G401 (cell line): ENCODE measurements at places on chromosomes 5 and 9. TPM values are rescaled to one million over a fixed set of nuclear protein-coding genes. Genes with fewer than 3 reads are reported as not detected.

The IFNA21 gene
- total RNA-seq: not detected in 2 replicates

DNA sequence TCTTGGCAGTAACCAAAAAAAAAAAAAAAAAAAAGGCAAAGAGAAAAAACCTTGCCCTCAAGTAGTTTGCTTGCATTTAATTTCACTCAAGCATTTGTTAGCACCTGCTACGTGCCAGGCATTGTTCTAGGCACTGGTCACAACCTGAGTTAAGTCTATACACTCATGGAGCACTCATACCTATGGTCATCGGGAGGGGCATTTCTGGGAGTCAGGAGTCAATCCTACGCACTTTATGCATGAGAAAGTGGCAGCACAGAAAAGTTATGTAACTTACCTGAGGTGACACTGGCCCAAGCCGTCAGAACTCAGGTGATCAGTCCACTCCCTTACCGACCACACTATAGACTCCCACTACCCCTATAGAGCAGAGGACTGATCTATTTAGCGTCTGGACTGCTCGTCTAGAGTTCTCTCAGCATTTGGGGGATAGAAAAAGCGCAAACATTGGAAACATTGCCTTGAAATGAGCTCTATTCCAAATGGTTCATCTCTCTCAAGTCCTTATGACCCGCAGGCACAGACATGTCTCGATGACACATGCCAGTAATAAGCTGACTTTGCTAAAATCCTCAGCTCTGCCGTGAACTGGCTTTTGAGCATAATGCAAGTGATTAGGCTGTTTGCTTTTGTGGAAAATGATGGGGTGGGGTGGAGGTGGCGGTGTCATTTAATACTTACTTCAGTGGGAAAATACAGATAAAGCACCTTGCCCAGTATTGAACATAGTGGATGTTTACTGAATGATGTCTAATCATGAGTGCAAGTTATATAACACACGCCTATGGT is 160.2 kb downstream of the ARHGEF28 start:
- DNase-seq: no peak

The ACSL6 gene
- 7.3 TPM in 1 of 2 replicates, not detected in the other for total RNA-seq

The MARVELD2 gene
- total RNA-seq: not detected in 2 replicates

DNA sequence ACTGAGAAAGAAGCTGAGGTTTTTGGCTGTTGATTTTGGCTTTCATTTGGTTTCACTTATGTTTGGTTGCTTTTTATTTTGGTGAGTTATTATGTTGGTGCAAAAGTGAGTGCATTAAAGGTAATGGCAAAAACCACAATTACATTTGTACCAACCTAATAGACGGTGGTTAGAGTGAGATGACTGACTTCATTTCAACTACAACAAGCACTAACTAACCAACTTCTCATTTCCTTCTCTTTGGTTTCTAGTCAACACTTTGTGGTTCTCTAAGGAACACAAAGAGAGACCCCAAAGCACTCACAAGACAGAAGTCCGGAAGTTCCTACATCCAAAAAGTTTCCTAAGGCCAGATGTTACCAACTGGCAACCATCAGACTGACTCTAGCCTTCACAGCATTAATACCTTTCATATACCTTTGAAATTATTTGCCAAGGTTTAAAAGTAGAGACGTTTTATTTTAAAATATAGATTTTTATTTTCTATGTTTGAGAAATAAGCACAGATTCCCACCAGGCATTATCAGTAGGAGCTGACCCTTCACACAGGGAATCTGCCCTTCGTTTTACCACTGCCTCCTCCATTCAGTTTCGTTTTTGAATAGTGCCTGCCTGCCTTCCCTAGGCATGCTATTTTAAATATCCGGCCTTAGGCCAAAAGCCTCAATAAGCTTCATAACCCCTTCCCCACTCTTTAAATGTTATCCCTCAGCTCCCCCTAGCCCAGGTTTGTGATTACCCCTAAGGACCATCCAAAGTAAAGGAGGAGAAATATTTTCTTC is 301.1 kb upstream of the PTGER4 start:
- no peak for DNase-seq

GRCh38 chr9:81599837-81600236 is 89.5 kb downstream of the TLE1 start:
- no peak for DNase-seq

The EGFL7 gene
- 140 and 142 TPM in 2 replicates for total RNA-seq

The PCA3 gene
- not detected in 2 replicates for total RNA-seq

DNA sequence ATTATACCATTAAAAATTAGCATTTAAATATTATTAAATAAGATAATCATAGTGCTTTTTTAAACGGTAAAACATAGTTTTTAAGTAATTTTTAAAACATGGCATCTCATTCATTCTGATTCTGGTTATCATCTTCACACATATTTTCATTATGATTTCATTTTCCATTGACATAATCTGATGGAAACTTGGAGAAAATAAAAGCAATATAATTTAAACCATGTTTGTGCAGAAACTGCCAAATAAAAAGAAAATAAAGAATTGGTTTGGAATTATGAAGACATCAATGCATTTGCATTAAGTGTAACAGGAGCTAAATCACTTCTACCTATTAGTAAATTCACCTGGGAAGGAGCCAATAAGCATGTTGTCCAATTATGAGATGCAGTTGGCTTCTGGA is 490.1 kb upstream of the CD180 start:
- peak; percentile 31 for DNase-seq

- no peak for DNase-seq
These were observed 70.7 kb downstream of the MSX2 start for GRCh38 chr5:174794931-174795672.

The NFIB gene
- total RNA-seq: not detected in 2 replicates

- peak; percentile 61 for DNase-seq
These were observed 743 bp downstream of the NR3C1 start for GRCh38 chr5:143402553-143403333.

The IL9 gene
- not detected in 2 replicates for total RNA-seq

DNA sequence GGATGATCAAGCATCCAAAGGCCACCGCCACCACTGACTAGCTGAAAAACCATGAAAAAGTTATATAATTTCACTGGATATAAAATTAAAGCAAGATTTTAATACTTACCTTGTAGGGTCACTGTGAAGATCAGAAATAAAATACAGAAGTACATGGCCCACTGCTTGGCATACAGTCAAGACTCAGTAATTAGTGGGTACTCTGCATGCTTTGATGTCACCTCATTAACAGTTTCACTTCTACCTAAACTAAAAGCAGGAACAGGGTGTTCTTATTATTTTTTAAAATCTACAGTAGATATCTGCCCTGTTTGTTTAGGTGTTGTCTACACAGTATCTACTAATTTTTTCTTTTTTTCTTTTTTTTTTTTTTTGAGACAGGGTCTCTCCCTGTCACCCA is 66.4 kb downstream of the NFIB start:
- DNase-seq: no peak

DNA sequence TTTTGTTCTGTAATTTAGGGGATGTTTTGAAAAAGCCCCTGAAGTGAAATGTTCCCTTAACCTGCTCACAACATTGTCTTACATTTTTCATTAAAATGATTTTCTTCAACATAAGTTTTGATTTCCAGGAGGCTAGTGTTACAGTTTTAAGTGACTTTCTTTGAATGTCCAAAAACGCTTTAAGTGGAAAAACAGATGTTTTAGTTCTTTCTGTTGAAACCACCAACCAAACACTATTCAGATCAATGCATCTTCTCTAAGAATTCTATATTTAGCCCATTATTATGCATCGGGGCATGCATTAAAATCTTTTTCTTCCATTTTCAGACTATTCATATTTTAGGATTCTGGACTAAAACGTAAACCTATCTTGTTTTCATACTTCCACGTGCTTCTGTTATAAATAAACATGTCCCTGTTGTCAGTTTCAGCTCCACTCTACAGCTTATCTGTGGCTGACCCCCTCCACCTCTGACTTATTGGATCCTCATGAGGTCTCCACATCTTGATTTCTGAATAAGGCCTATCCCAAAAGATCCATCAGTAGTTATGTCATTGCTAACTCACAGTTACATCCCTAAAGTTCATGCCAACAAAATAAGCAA is 882.3 kb upstream of the SEMA6A start:
- no peak for DNase-seq

- no peak for DNase-seq
These were observed 295.8 kb downstream of the DEPDC1B start for GRCh38 chr5:60404171-60404570.

The POU4F3 gene
- not detected in 2 replicates for total RNA-seq

The CDH9 gene
- total RNA-seq: not detected in 2 replicates

The GPRIN1 gene
- total RNA-seq: 15.3 and 19.9 TPM in 2 replicates

DNA sequence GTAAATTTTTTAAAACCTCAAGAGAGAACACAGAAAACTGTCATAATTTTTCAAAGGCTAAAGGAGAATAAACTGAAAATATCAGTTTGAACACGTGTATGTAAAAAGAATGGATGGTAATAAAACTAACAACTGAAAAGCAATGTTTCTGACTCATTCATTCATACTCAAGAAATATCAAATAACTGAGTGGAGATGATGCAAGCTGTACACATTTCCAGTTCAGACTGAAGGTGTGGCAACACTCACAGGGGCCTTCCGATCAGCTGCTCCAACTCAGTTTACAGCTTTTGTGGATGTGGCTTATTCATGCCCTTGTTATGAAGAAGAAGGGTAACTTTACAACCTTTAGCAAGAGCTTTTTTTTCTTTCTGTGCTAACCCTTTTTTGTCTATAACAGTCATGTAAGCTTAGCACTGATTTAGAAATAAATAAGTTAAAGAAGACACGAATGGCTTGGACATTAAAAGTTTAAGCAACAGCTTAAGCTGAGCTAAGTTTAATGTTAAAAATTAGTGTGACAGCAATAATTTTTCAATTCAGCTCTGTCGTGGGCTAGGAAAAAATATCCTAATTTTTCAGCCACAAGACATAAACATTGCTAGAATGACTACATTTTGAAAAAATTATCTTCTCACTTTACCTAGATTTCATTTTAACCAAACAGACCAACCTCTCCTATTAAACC is 453.5 kb downstream of the RAB3C start:
- no peak for DNase-seq

- DNase-seq: no peak
These were observed 87.6 kb downstream of the ADRB2 start for GRCh38 chr5:148913985-148914431.

The XRCC4 gene
- 6.9 and 17.4 TPM in 2 replicates for total RNA-seq

The SLC4A9 gene
- total RNA-seq: not detected in 2 replicates

DNA sequence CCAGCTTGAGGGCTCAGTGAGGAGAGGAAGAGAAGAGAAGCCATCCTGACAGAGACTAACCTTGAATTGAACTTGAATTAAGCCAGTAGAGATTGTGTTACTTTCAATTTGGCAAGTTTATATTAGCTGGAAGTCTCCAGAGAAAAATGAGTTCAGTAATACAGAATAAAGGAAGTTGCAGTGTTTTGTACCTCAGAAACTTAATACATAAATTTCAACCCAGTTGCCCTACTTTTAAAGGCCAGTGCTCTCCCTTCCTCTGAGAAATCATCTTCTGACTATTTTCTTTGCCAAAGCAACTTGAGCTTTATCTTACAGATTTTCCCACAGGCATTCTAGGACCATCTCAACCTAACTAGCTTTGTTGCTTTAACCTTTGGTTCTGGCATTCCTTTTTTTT is 231.0 kb upstream of the GAS1 start:
- no peak for DNase-seq

- no peak for DNase-seq
These were observed 505.1 kb downstream of the CETN3 start for GRCh38 chr5:89904442-89904841.

GRCh38 chr5:82793808-82794419 is 283.3 kb downstream of the TMEM167A start:
- DNase-seq: no peak

The ANKDD1B gene
- total RNA-seq: not detected in 2 replicates

GRCh38 chr9:109012876-109013678 is at the start of gene CTNNAL1:
TSS of gene CTNNAL1 (minus strand) at chr9:109013499. CDS start at chr9:109013442, 57 bp downstream.
- DNase-seq: peak; percentile 86
